Left lobe of liver (tissue), 2 donors: ENCODE measurements at places on chromosomes 7 and 10.

GRCh38 chr10:119595676-119596515, 868 bp downstream of the TIAL1 start:
- DNase-seq = peak; percentile 55

- no peak for DNase-seq
Observed at GRCh38 chr10:107163076-107163855, 1.2 kb downstream of the SORCS1 start.

- DNase-seq = no peak
Observed at GRCh38 chr7:150479023-150479716, 28.7 kb downstream of the GIMAP8 start.

DNA sequence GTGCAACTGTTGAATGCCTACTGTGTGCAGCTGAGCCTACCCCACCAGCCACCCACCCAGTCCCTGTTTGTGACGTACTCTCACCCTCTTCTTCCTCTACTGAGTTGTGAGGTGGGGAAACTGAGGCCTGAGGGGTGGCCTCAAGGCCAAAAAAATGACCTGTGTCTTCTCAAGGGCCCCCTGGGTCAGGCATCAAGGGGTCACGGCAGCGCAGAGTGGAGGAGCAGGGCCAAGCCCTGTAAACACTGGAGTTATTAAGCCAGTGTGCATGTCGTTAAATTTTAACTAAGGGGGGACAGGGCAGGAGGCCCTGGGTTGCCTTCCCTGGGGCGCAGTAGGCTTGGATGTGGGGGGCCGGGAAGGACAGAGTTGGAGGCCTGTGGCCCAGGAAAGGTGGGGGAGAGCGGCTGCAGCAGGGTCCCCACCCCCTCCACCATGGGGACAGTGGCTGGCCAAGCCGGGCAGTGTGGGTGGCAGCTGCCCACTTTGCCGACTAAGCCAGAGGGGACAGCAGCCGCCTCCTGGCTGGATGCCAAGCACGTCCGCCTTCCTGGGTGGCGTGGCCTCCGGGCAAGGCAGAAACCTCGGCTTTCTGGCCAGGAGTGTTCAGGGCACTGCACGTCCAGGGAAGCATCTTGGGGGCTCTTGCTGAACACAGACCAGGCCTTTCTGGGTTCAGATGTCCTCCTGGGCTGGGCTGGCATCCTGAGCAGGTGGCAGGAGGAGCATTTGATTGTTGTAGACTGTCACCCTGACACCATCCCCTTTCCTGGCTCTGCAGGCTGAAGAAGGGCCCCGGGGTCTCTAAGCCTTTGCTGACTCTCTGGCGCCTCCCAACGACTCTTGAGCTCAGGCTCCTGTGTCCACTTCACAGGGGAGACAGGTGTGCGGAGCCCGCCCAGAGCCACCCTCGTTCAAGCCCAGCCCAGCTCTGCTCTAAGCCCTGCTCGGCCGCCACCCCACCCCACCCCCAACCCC, 1.9 kb downstream of the SLC29A4 start:
- DNase-seq = peak; percentile 67

GRCh38 chr7:155795951-155796350, 16.3 kb downstream of the SHH start:
- no peak for DNase-seq

DNA sequence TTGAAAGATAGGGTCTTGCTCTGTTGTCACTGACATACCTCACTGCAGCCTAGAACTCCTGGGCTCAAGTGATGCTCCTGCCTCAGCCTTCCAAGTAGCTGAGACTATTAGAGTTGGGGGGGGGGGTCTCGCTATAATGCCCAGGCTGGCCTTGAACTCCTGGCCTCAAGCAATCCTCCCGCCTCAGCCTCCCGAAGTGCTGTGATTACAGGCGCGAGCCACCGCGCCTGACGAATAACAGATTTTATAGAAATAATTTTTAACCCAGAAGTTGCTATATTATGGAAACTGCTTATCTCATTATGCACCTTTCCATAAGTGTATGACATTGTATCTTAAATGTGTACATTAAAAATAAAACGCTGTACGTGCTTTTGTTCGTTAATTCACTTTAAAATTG, 846 bp downstream of the ANKRD26 start:
- DNase-seq = no peak
